ENCODE measurements at places on chromosomes 2 and 18. TPM values are rescaled to one million over a fixed set of nuclear protein-coding genes. Genes with fewer than 3 reads are reported as not detected.

GRCh38 chr2:47282621-47283272, 120.2 kb upstream of the MSH2 start:
- DNase-seq, result no peak

DNA sequence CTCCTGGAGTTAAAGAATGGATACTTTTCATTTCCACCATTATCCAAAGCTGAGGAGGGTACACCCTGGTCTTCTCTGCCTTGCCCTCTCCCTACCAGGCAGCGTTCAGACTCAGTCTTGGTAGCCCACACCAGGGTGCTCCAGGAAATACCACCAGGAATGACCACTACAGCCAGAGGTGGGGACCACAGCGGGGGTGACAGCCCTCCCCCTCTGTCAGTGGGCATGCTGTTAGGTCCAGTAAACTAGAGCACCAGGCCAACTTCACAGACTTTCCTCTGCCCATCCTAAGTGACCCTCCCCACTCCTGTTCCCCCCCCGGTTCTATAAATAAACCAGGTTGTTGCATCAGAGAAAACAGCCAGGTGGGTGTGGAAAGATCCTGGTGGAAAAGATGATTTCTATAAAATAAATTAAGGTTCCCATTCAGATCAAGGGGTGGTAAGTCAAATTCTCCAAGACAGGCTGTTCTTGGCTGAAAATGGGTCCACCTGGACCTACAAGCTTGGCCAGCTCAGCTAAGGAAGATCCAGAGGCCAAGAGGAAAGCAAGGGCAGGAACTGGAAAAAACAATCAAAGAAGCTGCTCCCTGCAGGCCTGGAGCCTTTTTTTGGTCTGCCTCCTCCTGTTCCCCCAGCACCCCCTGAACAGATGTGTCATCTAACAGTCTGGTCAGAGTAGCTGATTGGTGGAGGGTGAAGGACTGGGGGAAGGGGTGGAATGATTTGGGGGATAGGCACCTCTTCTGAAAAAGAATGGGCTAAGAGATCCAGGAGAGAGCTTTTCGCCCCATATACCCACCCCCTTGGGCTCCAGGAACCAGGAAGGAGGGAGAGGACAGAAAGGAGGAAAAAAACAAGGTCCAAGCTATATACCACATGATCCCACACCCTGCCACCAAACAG, 2.3 kb downstream of the RAB11FIP5 start:
- DNase-seq, result no peak

DNA sequence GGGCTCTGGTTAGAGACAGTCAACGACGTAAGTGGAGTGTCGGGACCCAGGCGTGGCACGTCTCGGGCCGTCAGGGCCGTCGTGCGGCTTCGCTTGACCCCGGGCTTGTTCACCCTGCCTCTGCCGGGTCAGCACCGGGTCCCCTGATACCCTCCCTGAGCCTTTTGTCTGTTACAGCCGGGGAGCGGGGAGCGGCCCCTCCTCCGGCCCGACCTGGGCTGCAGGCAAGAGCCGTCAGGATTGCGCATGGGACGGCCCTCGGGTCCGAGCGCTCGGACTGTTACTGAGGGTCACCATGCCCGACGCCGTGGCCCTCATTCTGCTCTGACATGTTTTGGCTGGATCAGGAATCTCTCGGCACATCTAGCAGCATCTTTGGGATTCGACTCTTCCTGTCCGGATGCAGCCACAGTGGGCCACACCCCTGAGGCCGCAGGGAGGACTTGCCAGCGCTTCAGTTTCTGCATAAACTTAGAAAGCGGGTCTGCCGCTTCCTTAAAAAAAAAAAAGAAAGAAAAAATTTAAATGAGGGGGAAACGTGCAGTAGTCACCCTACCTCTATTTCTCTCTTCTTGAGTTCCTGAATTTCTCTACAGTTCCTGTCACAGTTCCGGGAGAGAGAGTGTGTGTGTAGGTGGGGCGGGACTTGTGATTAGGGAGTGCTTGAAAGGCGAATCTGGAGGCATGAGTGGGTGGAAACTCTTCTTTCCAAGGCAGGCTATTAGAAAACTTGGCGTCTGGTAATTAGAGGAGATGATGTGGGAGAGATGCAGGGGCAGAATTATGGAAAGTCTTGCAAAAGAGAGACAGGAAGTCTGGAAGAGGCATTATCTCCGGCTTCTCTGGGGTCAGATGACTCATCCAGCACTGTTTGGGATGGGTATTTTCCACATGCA, 909 bp downstream of the TMEM87B start:
- peak; percentile 89 for DNase-seq

DNA sequence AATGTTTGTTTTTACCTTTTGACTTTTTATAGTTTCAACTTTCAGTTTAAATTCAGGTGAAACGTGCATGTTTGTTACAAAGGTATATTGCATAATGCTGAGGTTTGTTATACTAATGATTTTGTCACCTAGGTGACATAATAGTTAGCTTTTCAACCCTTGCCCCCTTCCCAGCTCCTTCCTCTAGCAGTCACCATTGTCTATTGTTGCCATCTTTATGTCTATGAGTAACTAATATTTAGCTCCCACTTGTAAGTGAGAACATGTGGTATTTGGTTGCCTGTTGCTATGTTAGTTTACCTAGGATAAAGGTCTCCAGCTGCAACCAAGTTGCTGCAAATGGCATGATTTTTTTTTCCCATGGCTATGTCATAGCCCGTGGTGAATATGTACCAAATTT, 322.3 kb upstream of the SETBP1 start:
- DNase-seq, result no peak

- DNase-seq, result no peak
Measured at GRCh38 chr18:64283059-64283458, 134.2 kb upstream of the LINC00305 start.

Gene CRACDL
- not detected for total RNA-seq

Gene STAT4
- 0.51 TPM for total RNA-seq
